ENCODE measurements at places on chromosomes 3 and 15.

GRCh38 chr15:40543082-40543481 is 21.8 kb downstream of the CCDC32 start:
- DNase-seq, result no peak

- DNase-seq, result no peak
Measured at GRCh38 chr3:193872265-193872753, 263.6 kb upstream of the HES1 start.

- DNase-seq, result peak; percentile 35
Measured at GRCh38 chr3:42526616-42527367, 24.3 kb downstream of the VIPR1 start.

DNA sequence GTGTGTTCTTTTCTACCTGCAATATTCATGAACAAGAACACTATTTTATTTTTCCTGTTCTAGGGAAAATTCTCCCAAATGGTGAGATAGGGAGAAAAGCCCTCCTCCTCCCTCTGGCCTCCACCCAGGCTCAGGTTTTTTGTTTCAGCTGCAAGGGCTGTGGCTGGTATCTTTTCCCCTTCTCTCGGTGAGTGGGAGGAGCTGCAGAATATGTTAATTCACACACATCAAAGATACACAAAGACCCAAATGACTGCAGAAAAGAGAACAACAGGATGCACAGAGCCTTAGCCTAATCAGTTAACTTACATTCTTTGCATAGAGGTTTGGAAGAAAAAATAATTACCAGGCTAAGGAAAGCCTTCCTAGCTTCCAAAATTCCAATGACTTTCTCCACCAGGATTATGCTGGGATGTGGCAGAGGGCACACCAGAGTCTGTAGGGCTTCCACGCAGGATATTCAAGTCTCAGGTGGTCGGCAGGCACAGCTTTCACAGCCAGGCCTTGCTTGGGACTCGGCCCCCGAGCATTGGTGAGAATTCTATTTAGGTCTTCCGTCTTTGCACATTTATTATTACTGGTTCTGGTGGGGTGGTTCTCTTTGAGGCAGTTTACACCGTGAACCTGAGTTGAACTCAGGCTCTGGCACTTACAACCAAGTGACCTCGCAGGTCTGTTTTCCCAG is 64.9 kb downstream of the ABHD5 start:
- no peak for DNase-seq

GRCh38 chr3:139388821-139389551 is 461 bp downstream of the COPB2 start:
- no peak for DNase-seq

DNA sequence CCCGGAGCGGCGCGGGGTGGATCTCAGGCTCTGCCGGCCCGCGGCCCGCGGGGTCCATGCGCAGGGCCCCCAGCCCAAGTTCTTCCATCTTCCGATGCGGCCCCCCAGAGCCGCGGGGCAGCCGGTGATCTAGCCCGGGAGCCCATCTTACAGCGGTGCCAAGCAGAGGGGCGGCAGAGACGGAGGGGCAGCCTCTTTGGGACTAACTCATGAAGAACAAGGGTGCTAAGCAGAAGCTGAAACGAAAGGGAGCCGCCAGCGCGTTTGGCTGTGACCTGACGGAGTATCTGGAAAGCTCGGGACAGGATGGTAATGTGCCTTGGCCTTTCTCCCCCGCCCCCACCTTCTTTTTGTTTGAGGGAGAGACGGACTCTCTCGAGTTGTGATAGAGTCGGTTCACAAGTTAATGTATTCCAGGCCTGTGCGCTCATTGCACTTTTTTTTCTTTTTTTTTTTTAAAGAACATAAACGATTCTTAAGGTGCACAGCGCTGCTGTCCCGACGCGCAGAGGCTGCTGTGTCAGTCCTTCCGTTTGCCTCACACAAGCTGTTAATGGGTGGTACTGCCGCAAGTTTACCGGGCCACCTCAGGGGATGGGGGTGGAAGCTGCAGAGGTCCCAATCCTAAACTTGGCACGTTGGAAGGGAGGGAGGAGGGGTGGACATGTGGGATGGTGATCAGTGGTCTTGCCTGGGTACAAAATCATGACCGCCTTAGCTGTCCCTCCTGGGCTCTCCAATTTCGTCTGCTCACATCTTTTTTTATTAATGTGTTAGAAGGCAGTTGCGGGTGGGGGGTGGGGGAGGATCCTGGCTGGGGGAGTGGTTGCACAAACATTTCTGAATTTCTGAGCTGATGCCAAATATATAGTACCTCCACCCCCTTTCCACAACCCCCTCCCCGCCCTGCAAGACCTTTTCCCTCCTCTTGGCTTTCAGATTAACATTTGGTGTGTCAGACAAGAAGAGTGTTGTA is 801 bp downstream of the ARHGAP31 start:
- DNase-seq, result peak; percentile 43

- DNase-seq, result no peak
Measured at GRCh38 chr15:70430069-70430468, 332.4 kb upstream of the TLE3 start.

- DNase-seq, result no peak
Measured at GRCh38 chr3:124679048-124679638, 51.1 kb upstream of the UMPS start.

- no peak for DNase-seq
Measured at GRCh38 chr3:177642804-177643125, 445.5 kb upstream of the TBL1XR1 start.

DNA sequence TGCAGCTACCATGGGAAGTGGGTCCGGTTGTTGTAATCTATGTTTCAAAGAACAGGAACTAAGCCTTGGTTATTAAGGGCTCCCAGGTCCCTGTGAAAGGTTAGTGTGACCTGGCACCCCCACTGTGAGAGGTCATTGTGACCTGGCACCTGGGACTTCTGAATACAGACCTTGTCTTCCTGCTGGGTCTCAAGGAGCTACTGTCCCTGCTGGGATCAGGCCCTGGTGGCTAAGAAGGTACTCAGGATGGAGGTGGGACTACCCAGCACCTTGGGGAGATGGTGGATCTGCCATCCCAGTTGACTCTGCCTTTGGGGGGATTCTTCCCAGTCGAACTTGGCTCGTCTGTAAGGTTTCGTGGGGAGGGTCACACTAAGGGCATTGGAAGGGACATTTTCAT is 10.3 kb upstream of the SLCO2A1 start:
- no peak for DNase-seq

- no peak for DNase-seq
Measured at GRCh38 chr15:45331972-45332371, 46.4 kb downstream of the GATM start.

GRCh38 chr3:58353722-58354553 is 21.2 kb downstream of the PXK start:
- no peak for DNase-seq

- DNase-seq, result no peak
Measured at GRCh38 chr15:40925863-40926658, 3.1 kb upstream of the DLL4 start.

GRCh38 chr3:143634991-143635390 is 213.3 kb downstream of the SLC9A9 start:
- DNase-seq, result no peak

DNA sequence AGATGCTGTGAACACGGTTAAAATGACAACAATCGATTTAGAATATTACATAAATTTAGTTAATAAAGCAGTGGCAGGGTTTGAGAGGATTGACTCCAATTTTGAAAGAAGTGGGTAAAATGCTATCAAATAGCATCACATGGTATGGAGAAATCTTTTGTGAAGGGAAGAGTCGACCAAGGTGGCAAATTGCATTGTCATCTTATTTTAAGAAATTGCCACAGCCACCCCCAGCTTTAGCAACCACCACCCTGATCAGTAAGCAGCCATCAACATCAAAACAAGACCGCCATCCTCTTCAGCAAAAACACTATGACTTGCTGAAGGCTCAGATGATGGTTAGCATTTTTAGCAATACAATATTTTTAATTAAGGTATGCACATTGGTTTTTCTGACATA is 5.7 kb upstream of the CCR5 start:
- DNase-seq, result no peak

GRCh38 chr15:26713498-26713897 is 59.4 kb downstream of the GABRB3 start:
- no peak for DNase-seq

GRCh38 chr3:124560666-124561215 is 169.5 kb upstream of the UMPS start:
- DNase-seq, result no peak

- no peak for DNase-seq
Measured at GRCh38 chr3:189908646-189909045, 212.1 kb downstream of the P3H2 start.

Data from stimulated activated CD4-positive, alpha-beta T cell treated with anti-CD3 and anti-CD28 coated beads, TNF-alpha, amount 100 ng/mL, for 48 hours (primary cell).